Thoracic aorta (tissue), 2 donors: ENCODE measurements at places on chromosomes 3 and 15. TPM values are rescaled to one million over a fixed set of nuclear protein-coding genes. Genes with fewer than 3 reads are reported as not detected.
A peak's percentile ranks its signal among the peaks of the same experiment; 100 is the strongest.

Gene GALNT15
- total RNA-seq, result 157 TPM

Gene RIOX2
- total RNA-seq, result 24.8 TPM

Gene VEPH1
- total RNA-seq, result 0.21 TPM

Gene GOLGA6L9
- total RNA-seq, result 1.8 TPM

GRCh38 chr3:148970271-148970670 lies 21.1 kb upstream of the GYG1 start:
- no peaks in the 10 kb centered on the region for H3K27me3 ChIP-seq
- H3K4me1 ChIP-seq, result peaks cover 12% of the 10 kb centered on the region
- no peaks in the 10 kb centered on the region for H3K36me3 ChIP-seq
- H3K4me3 ChIP-seq, result no peak overlapping the region
- no peak for DNase-seq

GRCh38 chr3:107024551-107025026 lies 352.6 kb upstream of the CCDC54 start:
- no peaks in the 10 kb centered on the region for H3K4me1 ChIP-seq
- H3K4me3 ChIP-seq, result no peak overlapping the region
- H3K27me3 ChIP-seq, result no peaks in the 10 kb centered on the region
- DNase-seq, result no peak
- H3K36me3 ChIP-seq, result no peaks in the 10 kb centered on the region

- H3K4me1 ChIP-seq, result peaks cover 5% of the 10 kb centered on the region
- no peaks in the 10 kb centered on the region for H3K36me3 ChIP-seq
- no peak overlapping the region for H3K27ac ChIP-seq
Observed at GRCh38 chr3:14237457-14237856, 58.8 kb downstream of the LSM3 start.

DNA sequence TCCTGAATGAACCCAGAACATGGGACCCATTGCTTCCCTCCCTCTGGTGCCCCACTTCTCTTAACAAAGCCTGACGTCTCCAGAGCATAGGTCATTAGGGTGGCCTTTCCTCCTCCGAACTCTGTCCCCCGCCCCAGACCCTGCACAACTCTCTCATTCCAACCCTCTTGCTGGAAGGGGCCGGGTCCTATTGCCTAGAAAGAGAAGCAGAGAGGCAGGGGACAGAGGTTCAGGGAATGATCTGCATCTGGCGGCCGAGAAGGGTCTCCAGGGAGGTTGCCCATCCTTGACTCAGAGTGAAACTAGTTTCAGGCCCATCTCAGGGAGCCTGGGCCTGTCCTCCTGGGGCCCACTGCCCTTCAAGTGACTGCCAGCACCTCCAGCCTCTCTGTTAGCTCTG lies 79.0 kb downstream of the LINGO1 start:
- no peak overlapping the region for H3K27ac ChIP-seq
- no peaks in the 10 kb centered on the region for H3K36me3 ChIP-seq
- H3K4me3 ChIP-seq, result no peak overlapping the region
- H3K27me3 ChIP-seq, result no peaks in the 10 kb centered on the region
- no peaks in the 10 kb centered on the region for H3K4me1 ChIP-seq
- DNase-seq, result no peak

GRCh38 chr3:11389386-11390268 lies 117.4 kb downstream of the ATG7 start:
- H3K27me3 ChIP-seq, result no peaks in the 10 kb centered on the region
- no peak for DNase-seq
- no peak overlapping the region for H3K27ac ChIP-seq

GRCh38 chr3:156449710-156450574 lies 105.0 kb downstream of the SSR3 start:
- H3K27ac ChIP-seq, result no peak overlapping the region
- H3K36me3 ChIP-seq, result no peaks in the 10 kb centered on the region
- no peak for DNase-seq

- H3K27me3 ChIP-seq, result no peaks in the 10 kb centered on the region
- H3K27ac ChIP-seq, result no peak overlapping the region
- no peaks in the 10 kb centered on the region for H3K36me3 ChIP-seq
- H3K4me1 ChIP-seq, result no peaks in the 10 kb centered on the region
- DNase-seq, result no peak
- H3K4me3 ChIP-seq, result no peak overlapping the region
Observed at GRCh38 chr3:151816091-151816604, 2.2 kb downstream of the AADAC start.

DNA sequence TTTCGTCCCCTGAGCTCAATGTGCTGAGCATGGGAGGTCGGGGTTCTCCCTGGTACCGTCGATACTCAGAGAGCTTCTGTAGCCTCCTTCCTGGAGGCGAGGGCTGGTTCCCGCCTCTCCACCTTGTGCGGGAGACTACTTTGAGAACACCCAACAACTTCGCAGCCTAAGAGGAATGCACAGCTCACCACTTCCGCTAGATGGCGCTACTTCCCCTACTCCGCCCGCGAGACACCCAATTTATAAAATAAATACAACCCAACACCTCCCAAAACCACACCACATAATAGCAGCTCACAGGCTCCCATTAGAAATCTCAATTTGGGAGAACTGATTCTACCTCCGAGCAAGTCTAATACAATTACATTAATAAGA lies 1.2 kb downstream of the RGMA start:
- peak overlapping the region; percentile 84 for H3K4me3 ChIP-seq
- DNase-seq, result no peak
- H3K27ac ChIP-seq, result no peak overlapping the region
- H3K4me1 ChIP-seq, result no peaks in the 10 kb centered on the region
- H3K36me3 ChIP-seq, result no peaks in the 10 kb centered on the region

- H3K4me3 ChIP-seq, result no peak overlapping the region
- peaks cover 13% of the 10 kb centered on the region for H3K4me1 ChIP-seq
- H3K27ac ChIP-seq, result no peak overlapping the region
- H3K27me3 ChIP-seq, result no peaks in the 10 kb centered on the region
- peaks cover 31% of the 10 kb centered on the region for H3K36me3 ChIP-seq
Observed at GRCh38 chr3:53174346-53175250, 13.6 kb downstream of the PRKCD start.

DNA sequence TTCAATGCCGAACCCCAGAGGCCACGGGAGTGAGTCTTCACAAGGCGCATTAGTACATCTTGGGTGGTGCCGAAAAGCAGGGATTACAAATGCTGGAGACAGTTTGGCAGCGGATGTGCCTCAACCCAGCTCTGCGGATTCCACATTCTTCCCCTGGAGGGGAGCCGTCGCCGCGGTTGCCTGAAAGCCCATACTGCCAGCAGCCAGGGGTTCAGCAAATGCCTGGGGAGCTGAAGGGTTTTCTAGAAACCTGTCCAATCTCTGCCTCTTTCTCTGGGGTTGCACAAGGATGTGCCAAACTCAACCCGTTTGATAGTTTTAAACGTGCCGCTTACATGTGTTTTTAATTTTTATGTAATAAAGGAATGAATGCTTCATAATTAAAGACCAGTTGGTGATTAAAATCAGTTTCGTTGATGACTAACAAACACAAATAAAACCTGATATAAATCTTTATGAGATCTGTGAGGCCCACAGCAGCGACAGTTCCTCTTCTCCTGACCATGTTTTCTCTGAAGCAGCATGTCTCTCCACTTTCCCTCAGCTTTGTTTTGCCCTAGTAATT lies 74.6 kb upstream of the LEKR1 start:
- H3K36me3 ChIP-seq, result no peaks in the 10 kb centered on the region
- H3K27ac ChIP-seq, result no peak overlapping the region
- DNase-seq, result no peak
- H3K27me3 ChIP-seq, result no peaks in the 10 kb centered on the region
- peak overlapping the region; percentile 27 for H3K4me3 ChIP-seq

DNA sequence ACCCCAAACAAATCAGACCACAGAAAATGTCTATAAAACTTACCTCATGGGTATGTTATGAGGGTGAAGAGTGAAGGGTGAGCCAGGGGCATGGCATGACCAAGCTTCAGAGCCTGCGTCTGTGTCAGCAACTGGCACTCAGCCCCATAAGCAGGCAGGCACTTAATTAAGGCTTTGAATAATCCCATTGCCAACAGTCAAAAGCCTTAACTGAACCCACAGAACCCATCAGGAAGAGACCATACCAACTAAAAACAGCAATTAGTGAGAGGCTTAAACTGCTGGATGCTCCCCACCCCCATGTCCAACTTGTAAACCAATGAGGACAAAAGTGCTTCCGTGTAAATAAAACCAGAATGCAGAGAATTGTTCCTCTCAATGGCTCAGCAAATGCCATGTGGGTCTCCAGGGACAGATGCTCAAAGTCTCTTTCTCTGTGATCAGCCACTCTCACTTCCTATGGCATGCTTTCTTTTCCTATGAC lies 126.0 kb downstream of the MYLK start:
- peak overlapping the region; percentile 80 for H3K27ac ChIP-seq
- H3K4me1 ChIP-seq, result peaks cover 45% of the 10 kb centered on the region
- no peaks in the 10 kb centered on the region for H3K27me3 ChIP-seq
- no peak for DNase-seq
- no peaks in the 10 kb centered on the region for H3K36me3 ChIP-seq

DNA sequence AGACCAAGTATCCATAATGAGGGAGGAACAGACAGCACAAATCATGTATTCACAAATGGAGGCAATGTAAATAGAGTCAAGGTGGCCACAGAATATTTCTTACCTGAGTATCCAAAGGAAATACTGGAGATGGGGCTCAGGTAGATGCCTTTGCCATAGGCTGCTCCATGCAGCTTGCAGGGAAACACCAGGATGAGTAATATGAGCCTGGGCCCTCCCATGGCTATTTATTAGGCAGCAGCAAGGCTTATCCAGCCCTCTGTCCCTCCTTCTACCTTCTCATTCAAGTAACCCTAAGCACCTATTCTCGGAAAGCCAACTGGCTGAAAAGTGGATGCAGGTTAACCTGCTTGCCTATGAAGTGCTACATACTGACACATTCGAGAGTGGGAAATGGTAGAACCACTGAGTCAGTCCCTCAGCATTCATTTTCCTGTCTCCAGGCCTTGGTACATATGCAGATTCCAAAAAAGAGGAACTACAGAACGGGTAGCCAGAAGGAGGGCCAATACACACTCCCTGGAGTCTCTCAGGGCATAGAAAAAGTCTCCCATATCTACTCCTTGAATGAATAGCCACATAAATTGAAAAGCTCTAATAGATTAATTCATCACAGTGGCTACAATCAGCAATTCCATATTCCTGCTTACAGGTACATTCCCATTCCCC lies 18.3 kb upstream of the PKM start:
- H3K4me1 ChIP-seq, result no peaks in the 10 kb centered on the region
- H3K27ac ChIP-seq, result no peak overlapping the region

GRCh38 chr3:172217877-172218276 lies 178.5 kb downstream of the FNDC3B start:
- H3K4me1 ChIP-seq, result peaks cover 41% of the 10 kb centered on the region
- no peaks in the 10 kb centered on the region for H3K36me3 ChIP-seq
- no peak for DNase-seq

GRCh38 chr3:168162172-168162571 lies 66.4 kb upstream of the GOLIM4 start:
- H3K36me3 ChIP-seq, result no peaks in the 10 kb centered on the region
- no peaks in the 10 kb centered on the region for H3K27me3 ChIP-seq
- no peaks in the 10 kb centered on the region for H3K4me1 ChIP-seq
- H3K4me3 ChIP-seq, result no peak overlapping the region
